ENCODE measurements at places on chromosomes 5 and 9.

DNA sequence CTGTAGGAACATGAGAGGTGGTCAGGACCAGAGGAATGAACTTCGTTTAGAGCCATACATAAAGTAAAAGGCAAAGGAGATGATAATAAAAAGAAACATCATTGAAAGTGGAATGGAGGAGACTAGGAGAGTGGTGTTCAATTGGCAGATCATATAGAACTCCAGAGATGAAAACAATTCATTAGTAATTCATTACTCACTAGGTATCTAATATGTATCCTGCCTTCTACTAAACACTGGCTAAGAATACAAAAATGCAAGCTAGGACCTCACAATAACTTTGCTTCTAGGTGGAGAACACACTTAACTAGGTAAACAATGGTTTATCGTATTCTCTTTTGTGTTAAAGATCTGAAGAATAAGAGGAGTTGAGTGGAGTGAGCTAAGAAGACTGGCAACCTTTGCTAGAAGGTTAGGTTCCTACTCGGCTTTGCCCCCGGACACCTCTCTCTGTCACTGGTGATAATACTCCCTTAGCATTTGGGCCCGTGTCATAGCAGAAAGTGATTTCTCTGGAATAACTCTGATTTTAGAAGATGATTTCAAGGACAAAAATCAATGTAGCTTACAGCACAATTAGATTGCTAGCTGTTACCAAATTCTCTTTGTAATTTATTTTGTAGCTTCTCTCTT is 88.6 kb upstream of the IFNE start:
- DNase-seq = no peak

DNA sequence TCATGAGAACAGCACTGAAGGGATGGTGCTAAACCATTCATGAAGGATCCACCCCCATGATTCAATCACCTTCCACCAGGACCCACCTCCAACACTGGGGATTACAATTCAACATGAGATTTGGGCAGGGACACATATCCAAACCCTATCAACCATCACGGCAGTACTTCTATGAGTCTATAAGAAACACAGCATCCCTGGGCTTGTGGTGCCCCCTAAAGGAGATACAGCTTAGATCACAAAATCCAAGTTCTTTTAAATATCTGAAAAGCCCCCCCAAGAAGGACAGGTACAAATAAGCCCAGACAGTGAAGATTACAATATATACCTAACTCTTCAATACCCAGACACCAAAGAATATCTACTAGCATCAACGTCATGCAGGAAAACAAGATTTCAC is 233.7 kb upstream of the ADRA1B start:
- DNase-seq = no peak

DNA sequence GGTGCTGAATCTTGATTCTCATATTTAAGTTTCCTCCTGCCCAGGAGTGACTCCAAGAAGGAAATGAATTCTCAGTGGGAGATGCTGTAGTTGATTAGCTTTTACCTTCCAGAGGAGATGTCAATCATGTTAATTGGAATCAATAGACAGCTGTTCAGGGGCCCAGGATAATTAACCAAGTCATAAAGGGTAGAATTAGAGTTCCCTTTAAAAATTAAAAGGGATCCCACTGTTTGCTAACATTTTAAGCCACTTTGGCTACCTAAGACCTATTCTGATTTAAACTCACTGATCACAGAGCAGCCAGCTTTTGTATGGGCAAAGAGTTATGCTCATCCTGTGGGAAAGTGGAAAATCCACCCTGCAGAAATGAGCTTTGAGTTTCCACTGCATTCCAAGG is 249.6 kb downstream of the SLIT3 start:
- DNase-seq = no peak

DNA sequence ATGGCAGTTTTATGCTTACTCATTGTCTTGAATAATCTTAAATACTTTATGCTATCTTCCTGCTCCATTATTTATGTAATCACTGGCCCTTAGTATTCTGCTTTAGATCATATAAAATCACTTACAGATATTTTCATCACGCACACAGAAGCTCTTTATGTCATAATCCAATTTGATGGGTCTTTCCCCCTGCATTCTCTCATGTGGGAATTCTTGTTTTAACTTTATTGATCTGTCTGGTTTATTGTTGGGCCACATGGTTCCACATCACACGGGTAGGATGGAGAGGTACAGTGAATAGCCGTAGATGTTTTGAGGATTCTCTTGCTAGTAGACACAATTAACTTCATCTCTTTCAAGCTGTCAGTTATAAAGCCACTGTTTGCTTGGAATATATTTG is 27.0 kb downstream of the PLPPR1 start:
- DNase-seq = no peak

DNA sequence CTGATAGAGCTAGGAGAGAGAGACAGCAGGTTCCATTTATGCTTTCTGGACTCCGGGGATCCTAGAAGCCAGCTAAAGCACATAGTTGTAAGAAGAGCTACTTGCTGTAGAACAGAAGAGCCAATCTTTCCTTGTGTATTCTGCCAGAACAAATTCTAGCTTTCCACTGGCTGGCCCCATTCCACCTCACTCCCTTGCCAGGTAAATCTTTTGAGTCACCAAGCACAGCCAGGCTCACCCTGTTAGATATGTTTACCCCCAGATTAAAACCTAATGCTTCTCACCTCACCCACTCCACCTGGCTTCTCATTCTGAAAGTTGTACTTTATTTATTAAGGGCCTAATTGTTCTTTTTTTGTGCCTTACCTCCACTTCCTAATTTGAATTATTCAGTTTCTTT is 48.9 kb upstream of the CHD1 start:
- DNase-seq = no peak

DNA sequence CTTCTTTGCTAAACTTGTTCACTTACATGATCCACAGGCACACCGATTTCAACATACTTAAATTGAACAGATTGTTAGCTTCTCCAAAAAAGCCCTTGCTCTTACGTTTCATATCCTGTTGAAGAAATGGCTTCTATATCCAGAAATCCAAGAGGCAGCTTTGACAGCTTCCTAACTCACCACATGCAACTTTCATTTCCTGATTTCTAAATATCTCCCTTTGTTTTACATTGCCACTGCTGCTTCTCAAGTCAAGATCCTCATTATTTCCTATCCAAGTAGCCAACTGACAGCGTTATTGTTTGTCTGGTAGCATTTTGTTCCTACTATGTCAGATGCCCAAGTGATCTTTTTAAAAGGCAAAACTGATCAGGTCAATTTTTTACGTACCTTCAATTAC is 913.2 kb upstream of the TYRP1 start:
- DNase-seq = no peak

GRCh38 chr9:69660304-69660703 is 11.9 kb downstream of the APBA1 start:
- no peak for DNase-seq

DNA sequence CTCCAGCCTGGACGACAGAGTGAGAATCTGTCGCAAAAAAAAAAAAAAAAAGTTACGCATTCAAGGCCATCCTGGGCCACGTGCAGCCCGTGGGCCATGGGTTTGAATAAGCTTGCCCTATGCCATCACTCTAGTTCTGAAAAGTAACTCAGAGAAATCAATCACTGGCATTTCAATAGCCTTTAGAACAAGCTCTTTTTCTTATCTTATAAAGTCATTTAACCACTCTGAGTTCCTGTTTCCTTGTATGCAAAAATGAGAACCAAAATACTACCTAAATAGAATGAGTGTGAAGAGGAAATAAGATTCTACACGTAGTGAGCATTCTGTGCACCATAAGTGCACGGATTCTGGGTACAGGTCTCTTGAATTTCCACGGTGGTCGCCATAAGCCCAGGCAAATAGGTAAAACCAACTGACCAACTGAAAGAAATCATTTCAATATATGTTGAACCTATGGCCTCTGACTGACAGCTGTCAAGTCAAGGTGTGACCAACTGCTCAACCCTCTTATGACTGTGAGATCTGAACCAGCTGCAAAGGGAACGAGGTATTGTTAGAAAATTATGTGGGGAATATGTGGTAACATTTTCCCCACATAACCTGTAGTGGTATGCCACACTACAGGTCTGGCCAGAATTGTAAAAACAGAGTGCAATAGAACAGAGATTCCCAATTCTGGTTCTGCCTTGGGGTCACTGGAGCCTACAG is 143.9 kb upstream of the LHFPL2 start:
- no peak for DNase-seq

GRCh38 chr5:88401228-88401627 is 132.6 kb upstream of the TMEM161B start:
- DNase-seq = no peak

DNA sequence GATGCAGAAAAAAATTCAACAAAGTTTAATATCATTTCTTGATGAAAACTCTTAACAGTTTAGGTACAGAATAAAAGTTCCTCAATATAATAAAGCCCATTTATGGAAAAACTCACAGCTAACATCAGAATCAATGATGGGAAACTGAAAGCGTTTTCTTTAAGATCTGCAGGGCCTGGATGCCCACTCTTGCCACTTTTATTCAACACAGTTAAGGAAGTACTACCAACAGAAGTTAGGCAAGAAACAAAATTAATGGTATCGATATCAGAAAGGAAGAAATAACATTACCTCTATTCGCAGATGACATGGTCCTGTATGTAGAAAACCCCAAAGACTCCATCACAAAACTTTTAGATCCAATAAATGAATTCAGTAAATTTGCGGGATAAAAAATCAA is 542.4 kb upstream of the RGMB start:
- DNase-seq = no peak

DNA sequence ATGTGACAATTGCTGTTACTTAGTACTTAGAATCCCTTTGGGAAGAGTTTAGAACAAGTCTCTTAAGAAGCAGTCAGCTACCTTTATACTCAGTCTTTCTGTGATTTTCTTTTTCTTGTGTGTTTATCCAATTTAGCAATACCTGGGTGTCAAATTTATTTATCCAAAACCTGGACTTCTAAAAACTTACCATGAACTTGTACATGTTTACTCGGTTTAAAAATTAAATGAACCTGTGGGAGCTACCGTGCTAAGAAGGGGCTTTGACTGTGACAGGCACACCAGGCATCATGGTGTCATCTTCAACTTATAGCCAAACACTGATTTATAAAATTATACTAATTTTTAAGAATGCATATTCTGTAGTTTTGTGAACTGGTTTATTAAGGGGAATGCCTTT is 96.5 kb downstream of the XRCC4 start:
- DNase-seq = no peak

DNA sequence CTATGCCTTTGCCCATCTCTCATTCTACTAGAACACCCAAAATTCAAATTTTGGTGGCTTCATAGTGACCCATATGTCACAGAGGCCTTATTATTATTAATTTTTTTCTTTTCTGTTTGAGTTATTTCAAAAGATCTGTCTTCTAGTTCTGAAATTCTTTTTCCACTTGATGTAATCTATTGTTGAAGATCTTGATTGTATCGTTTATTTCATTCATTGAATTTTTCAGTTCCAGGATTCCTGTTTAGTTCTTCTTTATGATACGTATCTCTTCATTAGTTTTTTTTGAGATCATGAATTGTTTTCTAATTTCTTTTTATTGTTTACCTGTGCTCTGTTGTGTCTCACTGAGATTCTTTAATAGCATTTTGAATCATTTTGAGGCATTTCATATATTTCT is 24.6 kb upstream of the APBA1 start:
- DNase-seq = no peak

- DNase-seq = no peak
Measured at GRCh38 chr9:126606483-126606870, 7.3 kb upstream of the LMX1B start.

GRCh38 chr5:1053391-1054017 is 44.9 kb downstream of the NKD2 start:
- DNase-seq = no peak

GRCh38 chr5:8807636-8808035 is 738.2 kb downstream of the SEMA5A start:
- no peak for DNase-seq

GRCh38 chr5:171595401-171595800 is 176.0 kb downstream of the FGF18 start:
- no peak for DNase-seq

- DNase-seq = no peak
Measured at GRCh38 chr9:126058011-126058531, 268.6 kb upstream of the MVB12B start.

DNA sequence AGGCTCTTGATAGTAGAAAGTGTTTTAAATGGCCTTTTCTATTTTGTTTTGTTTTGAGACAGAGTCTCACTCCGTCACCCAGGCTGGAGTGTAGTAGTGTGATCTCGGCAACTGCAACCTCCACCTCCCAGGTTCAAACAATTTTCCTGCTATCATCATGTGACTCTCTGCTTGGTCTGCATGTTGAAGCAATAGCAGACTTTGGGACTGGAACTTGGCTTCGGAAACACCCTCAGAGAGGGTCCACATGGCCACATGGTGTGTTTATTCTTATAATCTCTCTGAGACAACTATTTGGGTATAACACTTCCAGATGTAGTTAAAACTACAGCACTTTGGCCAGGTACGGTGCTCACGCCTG is 10.9 kb downstream of the SLC1A1 start:
- no peak for DNase-seq

- no peak for DNase-seq
Measured at GRCh38 chr5:54738118-54738972, 220.8 kb downstream of the SNX18 start.

- no peak for DNase-seq
Measured at GRCh38 chr5:31283326-31283725, 89.8 kb downstream of the CDH6 start.

- DNase-seq = no peak
Measured at GRCh38 chr5:140672455-140673186, 755 bp downstream of the DND1 start.

DNA sequence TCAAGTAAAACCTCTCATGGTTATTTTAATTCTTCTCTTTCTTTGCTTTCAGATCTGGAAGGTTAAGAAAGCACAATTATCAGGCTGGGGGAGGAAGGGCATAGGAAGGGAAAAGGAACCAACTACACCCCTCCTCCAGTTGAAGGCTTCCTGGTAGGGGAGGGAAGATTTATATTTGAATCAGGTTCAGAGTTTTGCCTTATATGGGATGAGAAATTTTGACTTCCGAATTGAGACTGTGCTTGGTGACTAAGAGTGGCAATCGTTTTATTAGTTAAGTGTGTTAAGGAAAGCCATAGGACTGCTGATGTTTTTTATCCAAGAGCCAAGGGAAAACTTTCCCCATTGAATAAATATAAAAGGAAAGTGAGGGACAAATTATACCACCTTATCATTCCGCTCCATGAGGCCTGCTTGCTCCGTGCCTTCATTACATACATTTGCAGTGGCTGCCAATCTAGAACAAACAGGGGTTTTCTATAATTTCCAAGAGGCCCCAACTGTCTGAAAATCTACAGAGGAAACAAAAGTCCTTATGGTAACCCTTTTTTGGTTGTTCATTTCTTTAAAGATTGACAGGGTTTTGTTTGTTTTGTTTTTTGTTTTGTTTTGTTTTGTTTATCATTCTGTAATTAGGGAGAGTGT is 115.7 kb upstream of the EPB41L4A start:
- DNase-seq = no peak

DNA sequence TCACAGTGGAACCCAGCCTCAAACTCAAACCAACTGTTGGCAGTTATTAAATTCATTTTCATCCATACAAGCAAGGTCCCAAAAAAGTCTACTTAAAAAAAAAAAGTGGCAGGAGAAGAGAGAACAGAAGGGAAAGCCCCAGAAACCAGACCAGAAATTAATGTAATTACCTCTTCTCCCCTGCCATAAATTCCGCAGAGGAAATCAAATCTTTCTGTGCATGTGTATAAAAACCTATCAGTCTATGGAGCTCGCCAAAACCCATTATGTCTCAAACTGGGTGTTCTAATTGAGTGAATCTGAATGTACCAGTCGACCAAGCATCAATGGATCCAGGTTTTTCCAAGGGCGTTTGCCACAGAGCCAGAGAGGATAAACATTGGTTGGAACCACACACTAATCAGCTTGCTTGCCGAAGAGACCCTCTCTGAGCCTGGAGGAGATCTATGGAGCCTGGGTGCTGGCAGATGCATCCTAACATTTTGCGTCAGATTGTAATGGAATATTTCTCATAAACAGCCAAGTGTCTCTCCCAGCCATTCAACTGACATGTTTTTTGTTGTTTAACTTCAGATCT is 7.9 kb upstream of the HAND1 start:
- no peak for DNase-seq

Measured in cortex of kidney (tissue), 1 donor.